GM23338 (cell line): ENCODE measurements at places on chromosomes 3 and 15. TPM values are rescaled to one million over a fixed set of nuclear protein-coding genes. Genes with fewer than 3 reads are reported as not detected.

DNA sequence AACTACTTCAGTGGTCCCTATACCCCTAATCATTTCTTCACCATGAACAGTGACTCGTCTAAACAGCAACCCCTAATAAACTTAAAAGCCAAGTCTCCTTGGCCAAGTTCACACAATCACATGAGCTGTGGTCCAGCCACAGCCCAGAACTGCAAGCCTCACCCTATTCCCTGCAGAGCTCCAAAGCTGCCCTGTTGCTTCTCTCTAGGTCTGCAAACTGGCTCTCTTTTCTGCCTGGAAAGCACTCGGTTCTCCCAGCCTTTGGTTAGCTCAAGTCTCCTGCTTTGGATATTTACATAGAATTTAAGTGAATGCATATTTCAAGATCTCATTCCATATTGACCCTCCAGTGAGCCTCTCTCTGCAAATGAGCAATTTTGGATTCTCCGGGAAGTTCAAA, 107.0 kb downstream of the TOP2B start:
- H3K27me3 ChIP-seq: no peaks in the 10 kb centered on the region
- no peak overlapping the region for H3K27ac ChIP-seq
- no peaks in the 10 kb centered on the region for H3K36me3 ChIP-seq
- H3K4me1 ChIP-seq: no peaks in the 10 kb centered on the region
- DNase-seq: no peak

DNA sequence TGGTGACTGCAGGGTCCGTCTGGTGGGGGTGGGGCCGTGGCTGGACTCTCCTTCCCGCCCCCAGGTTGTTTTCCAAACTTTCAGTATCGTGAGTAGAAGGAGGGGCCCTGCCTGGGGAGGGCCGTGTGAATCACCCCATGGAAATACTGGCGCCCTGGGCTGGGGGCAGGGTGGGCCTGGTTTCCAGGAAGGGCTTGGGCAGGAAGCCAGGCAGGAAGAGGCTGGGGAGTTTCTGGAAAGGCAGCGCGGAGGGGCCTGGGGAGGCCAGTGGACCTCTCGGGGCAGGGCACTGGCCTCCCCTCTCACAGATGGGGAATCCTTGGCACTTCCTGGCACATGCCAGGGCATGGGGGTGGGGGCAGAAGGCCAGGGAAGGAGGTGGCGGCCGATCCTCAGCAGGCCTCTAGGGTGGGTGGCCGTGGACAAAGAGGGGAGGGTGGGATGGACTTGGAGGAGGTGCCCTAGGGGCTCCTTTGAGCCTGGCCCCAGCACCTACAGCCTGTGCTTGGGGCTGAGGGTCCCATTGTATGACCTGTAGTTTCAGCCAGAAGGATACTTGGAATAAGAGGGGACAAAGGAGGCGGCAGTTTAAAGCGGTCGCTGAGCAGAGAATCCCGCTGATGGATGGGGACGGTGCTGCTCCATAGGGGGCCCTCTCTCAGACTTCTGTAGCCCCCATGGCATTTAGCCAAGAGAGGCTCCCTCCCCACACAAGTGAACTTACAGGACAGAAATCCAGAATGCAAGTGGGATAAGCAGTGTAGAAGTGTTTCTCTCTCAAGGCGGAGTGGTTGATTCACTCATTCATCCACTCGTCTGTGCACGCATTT, 56.5 kb upstream of the GATA2 start:
- no peak for DNase-seq
- H3K4me1 ChIP-seq: peaks cover 6% of the 10 kb centered on the region; the same call in 1 of the 2 replicates

GRCh38 chr3:118818386-118818785, 216.3 kb downstream of the IGSF11 start:
- H3K4me3 ChIP-seq: no peak overlapping the region
- no peaks in the 10 kb centered on the region for H3K36me3 ChIP-seq
- H3K27me3 ChIP-seq: no peaks in the 10 kb centered on the region
- peaks cover 4% of the 10 kb centered on the region; the same call in 1 of the 2 replicates for H3K4me1 ChIP-seq
- H3K27ac ChIP-seq: no peak overlapping the region
- DNase-seq: no peak

Gene ACTR8
- total RNA-seq: 23.0 and 25.7 TPM in 2 replicates

Gene ERC2
- 11.8 and 12.2 TPM in 2 replicates for total RNA-seq

Gene GLDN
- 1.2 and 1.5 TPM in 2 replicates for total RNA-seq

GRCh38 chr15:40368719-40369473, 10.9 kb downstream of the DISP2 start:
- no peak for DNase-seq
- peaks cover 28% of the 10 kb centered on the region for H3K27me3 ChIP-seq
- H3K4me1 ChIP-seq: peaks cover 19% of the 10 kb centered on the region
- H3K4me3 ChIP-seq: no peak overlapping the region

Gene P2RY14
- not detected in 2 replicates for total RNA-seq

DNA sequence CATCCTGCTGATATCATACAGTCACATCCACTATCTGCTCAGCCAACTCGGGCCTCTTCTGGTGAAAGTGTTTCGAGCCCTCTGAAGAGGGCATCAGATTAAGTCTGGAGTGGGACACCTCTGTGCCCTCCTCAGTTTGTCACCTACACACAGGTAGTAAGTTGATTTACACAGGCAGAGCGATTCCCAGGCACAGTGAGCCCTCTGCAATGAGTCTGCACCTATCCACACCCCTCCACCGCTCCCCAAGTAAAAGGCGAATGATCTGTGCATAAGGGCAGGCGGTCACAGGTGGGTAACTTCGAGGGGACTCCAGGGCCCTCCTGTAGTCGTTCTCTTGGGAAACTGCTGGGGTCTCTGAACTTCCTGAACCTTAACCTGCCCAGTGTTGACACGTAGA, 152.0 kb downstream of the ATP10A start:
- DNase-seq: no peak
- no peak overlapping the region for H3K27ac ChIP-seq
- no peaks in the 10 kb centered on the region for H3K36me3 ChIP-seq
- no peak overlapping the region for H3K4me3 ChIP-seq
- no peaks in the 10 kb centered on the region for H3K27me3 ChIP-seq

GRCh38 chr3:30779686-30780287, 114.7 kb downstream of the GADL1 start:
- H3K36me3 ChIP-seq: no peaks in the 10 kb centered on the region
- H3K4me1 ChIP-seq: no peaks in the 10 kb centered on the region
- no peak overlapping the region for H3K4me3 ChIP-seq
- H3K27ac ChIP-seq: no peak overlapping the region
- DNase-seq: peak; percentile 71
- H3K27me3 ChIP-seq: no peaks in the 10 kb centered on the region

GRCh38 chr3:186477033-186477432, 67.1 kb downstream of the CRYGS start:
- DNase-seq: no peak
- no peak overlapping the region for H3K4me3 ChIP-seq
- no peaks in the 10 kb centered on the region for H3K36me3 ChIP-seq
- H3K4me1 ChIP-seq: no peaks in the 10 kb centered on the region

DNA sequence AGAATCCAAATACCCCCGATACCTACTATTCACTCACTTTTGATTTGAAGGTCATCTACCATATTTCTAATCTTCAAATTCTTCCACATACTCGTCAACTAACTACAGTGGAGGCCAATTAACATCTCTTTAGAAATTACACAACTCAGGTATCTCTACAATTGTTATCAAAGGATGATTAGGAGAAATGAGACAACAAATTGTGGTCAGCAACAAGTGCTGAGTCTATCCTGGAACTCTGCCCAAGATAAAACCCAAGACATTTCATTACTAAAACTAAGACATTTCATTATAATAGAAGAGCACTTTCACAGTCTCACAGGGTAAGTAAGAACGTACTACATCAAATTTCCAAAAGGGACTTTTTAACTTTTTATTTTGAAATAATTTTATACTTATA, 100.0 kb downstream of the TBC1D5 start:
- H3K27ac ChIP-seq: no peak overlapping the region
- H3K4me1 ChIP-seq: peaks cover 4% of the 10 kb centered on the region; the same call in 1 of the 2 replicates
- DNase-seq: no peak
- H3K4me3 ChIP-seq: no peak overlapping the region

Gene GHSR
- total RNA-seq: not detected in 2 replicates

Gene SCAMP5
- 31.0 and 43.3 TPM in 2 replicates for total RNA-seq

DNA sequence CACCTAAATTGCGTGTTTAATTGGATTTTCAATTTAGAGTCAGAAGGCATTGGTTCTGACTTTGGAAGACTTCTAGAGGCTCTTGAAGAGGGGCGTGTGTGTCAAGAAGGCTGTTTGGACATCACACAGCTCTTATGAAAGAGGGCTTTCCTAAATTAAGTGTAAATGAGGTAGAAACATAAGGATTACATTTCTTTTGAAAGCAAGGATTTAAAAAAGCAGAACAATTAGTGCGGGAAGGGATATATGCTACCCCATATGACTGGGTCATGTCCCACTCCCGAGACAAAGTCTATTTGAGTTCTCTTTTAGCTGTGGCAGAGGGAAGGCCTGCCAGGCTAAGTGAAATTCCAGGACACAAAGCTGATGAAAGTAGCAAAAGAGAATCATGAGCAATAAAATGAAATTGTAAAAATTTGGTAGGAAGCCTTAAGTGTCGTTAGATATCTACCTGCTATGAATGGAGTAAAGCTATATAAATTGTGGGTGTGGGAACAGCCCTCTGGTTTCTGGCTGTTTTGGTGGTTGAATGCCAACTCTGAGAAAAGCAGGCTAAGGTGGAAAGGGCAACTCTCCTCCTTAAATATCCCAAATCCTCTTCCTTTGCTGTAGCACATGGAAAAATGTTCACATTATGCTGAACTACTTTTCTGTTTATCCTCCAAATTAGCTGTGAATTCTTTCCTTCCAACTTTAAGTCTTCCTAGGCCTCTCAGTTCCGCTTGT, 100.6 kb upstream of the TSC22D2 start:
- H3K4me3 ChIP-seq: no peak overlapping the region
- no peak overlapping the region for H3K27ac ChIP-seq

GRCh38 chr3:15499536-15499935, 22.0 kb downstream of the COLQ start:
- no peak overlapping the region for H3K4me3 ChIP-seq
- no peaks in the 10 kb centered on the region for H3K36me3 ChIP-seq
- 0 out of 2 replicates have a peak, but pooled peaks cover 6% of the 10 kb centered on the region for H3K4me1 ChIP-seq
- DNase-seq: no peak
- H3K27ac ChIP-seq: no peak overlapping the region

DNA sequence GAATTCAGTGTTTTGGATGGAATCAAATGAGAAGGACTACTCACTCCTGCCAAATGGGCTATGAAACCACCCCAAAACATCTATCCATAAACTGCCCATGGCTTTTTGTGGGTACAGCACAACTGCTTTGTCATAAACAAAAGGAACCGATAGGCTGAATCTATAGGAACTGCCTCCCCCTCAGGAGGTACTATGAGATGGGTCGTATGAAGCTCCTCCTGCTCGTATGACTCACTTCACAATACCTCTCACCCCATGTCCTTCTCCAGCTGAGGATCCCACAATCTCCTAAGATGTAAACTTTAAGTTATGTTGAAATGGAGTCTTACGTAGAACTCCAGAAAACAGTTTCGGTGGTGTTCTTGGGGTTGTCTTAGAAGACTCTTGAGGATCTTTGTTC, 129.9 kb upstream of the SAMMSON start:
- no peaks in the 10 kb centered on the region for H3K4me1 ChIP-seq
- no peaks in the 10 kb centered on the region for H3K27me3 ChIP-seq
- H3K4me3 ChIP-seq: no peak overlapping the region
- H3K36me3 ChIP-seq: no peaks in the 10 kb centered on the region

GRCh38 chr3:186093271-186093900, 15.5 kb downstream of the ETV5 start:
- H3K27ac ChIP-seq: 0 out of 2 replicates have a peak overlapping the region, but pooled peaks have one; percentile 14
- peak; percentile 68 for DNase-seq
- no peak overlapping the region for H3K4me3 ChIP-seq
- H3K4me1 ChIP-seq: peaks cover 55% of the 10 kb centered on the region
- H3K27me3 ChIP-seq: no peaks in the 10 kb centered on the region

DNA sequence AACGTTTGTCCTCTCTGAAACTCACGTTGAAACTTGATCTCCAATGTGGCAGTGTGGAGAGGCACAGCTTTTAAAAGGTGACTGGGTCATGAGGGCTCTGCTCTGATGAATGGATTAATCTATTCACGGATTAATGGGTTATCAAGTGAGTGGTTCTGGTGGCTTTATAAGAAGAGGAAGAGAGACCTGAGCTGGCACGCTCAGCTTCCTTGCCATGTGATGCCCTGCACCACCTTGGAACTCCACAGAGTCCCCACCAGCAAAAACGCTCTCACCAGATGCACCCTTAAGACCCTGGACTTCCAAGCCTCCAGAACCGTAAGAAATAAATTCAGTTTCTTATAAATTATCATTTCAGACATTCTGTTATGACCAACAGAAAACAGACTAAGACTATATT, 2.6 kb downstream of the PPP1R2 start:
- no peak overlapping the region for H3K4me3 ChIP-seq
- no peak for DNase-seq
- peaks cover 26% of the 10 kb centered on the region for H3K27me3 ChIP-seq
- no peaks in the 10 kb centered on the region for H3K36me3 ChIP-seq
- peaks cover 24% of the 10 kb centered on the region for H3K4me1 ChIP-seq
- H3K27ac ChIP-seq: no peak overlapping the region

Gene SCN11A
- 0.08 and 0.14 TPM in 2 replicates for total RNA-seq

Gene SLC35G2
- total RNA-seq: 3.3 and 8.8 TPM in 2 replicates
